Naive thymus-derived CD4-positive, alpha-beta T cell (primary cell): ENCODE measurements at places on chromosomes 12 and 14. TPM values are rescaled to one million over a fixed set of nuclear protein-coding genes. Genes with fewer than 3 reads are reported as not detected.

RNF10 gene
- 361 TPM for total RNA-seq

RPS6KL1 gene
- 12.8 TPM for total RNA-seq

KERA gene
- total RNA-seq, result not detected

GRIP1 gene
- total RNA-seq, result 3.1 TPM

RPL36AL gene
- total RNA-seq, result 408 TPM

DNA sequence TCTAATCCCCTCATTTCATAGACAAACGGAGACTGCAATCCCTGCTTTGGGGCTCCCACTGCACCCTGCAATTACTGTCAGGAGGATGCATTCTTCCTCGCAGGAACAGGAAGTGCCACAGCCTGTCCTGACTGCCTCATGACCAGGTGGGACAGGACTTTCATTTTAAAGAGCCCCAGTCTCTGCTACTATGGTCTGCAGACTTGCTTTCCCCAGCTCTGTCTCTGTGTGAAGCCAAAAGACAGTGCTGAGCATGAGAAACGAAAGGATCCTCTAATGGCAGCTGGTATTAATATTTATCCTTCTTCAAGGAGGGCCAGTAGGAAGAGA is 60.0 kb upstream of the PNMA1 start:
- H3K4me3 ChIP-seq, result no peak overlapping the region
- peak overlapping the region; percentile 53 for H3K27ac ChIP-seq
- no peaks in the 10 kb centered on the region for H3K36me3 ChIP-seq
- DNase-seq, result no peak
- H3K4me1 ChIP-seq, result peaks cover 56% of the 10 kb centered on the region

- H3K4me3 ChIP-seq, result no peak overlapping the region
- no peak for DNase-seq
- no peaks in the 10 kb centered on the region for H3K36me3 ChIP-seq
- no peaks in the 10 kb centered on the region for H3K4me1 ChIP-seq
Measured at GRCh38 chr12:102964872-102965271, 7.4 kb downstream of the ASCL1 start.

DNA sequence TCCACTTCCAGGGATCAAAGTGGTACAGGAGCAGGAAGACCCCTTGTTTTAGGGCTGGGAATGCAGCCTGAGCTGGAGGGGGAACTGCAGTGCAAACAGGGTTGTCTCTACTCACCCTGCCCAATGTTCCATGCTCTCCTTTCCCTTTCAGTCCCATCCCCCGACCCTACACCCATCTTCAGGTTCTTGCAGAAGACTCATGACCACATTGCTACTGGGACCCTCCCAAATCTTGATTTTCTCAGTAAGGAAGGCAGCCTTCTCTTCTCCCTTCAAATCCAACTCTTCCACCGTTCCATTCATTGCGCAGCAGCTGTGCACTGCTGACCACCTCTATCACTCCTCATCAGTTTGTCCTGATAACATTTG is 1.9 kb downstream of the SERPINA11 start:
- no peak overlapping the region for H3K27ac ChIP-seq
- H3K4me3 ChIP-seq, result no peak overlapping the region
- DNase-seq, result no peak
- H3K27me3 ChIP-seq, result no peaks in the 10 kb centered on the region

- no peak overlapping the region for H3K4me3 ChIP-seq
- no peak overlapping the region for H3K27ac ChIP-seq
- no peak for DNase-seq
Measured at GRCh38 chr14:90795744-90796143, 20.5 kb downstream of the TTC7B start.

DNA sequence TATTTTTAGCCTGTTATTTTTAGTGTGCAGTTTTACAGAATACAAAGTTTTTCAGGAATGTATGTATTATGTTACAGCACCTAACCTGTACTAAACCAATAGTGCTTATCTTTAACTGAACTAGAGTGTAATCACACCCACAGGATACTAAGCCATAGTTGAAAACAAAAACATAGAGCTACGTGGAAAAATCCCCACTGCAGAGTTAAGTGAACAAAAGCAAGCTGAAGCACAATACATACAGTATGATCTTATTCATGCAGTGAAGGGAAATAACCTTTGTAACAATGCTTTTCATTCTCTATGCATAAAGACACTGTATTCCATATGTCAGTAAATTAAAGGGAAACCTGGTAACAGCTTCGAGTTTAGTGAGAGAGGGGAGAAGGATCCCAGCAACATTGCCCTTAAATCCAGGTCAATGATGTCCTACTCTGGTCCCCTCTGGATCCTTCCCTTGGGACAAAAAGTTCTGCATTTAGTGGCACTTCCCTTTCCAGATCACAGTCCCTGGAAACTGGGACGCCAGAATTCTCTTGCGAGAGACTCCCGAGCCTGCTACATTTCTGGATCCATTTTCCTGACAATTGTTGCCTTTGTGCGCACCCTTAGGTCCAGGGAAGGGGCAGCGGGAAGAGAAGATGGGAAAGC is 121.3 kb upstream of the CCND2 start:
- no peaks in the 10 kb centered on the region for H3K36me3 ChIP-seq
- peaks cover 44% of the 10 kb centered on the region for H3K4me1 ChIP-seq
- H3K27me3 ChIP-seq, result no peaks in the 10 kb centered on the region
- H3K4me3 ChIP-seq, result no peak overlapping the region
- no peak for DNase-seq

- no peak overlapping the region for H3K4me3 ChIP-seq
- H3K36me3 ChIP-seq, result no peaks in the 10 kb centered on the region
- DNase-seq, result no peak
- H3K27me3 ChIP-seq, result no peaks in the 10 kb centered on the region
Measured at GRCh38 chr12:122072031-122072970, 6.3 kb upstream of the MLXIP start.

GRCh38 chr12:31029916-31030562 is 43.6 kb upstream of the DDX11 start:
- H3K4me1 ChIP-seq, result no peaks in the 10 kb centered on the region
- H3K36me3 ChIP-seq, result no peaks in the 10 kb centered on the region
- no peak for DNase-seq

GRCh38 chr12:33432992-33433391 is 6.6 kb downstream of the SYT10 start:
- no peaks in the 10 kb centered on the region for H3K36me3 ChIP-seq
- H3K27me3 ChIP-seq, result no peaks in the 10 kb centered on the region
- no peak overlapping the region for H3K27ac ChIP-seq

DNA sequence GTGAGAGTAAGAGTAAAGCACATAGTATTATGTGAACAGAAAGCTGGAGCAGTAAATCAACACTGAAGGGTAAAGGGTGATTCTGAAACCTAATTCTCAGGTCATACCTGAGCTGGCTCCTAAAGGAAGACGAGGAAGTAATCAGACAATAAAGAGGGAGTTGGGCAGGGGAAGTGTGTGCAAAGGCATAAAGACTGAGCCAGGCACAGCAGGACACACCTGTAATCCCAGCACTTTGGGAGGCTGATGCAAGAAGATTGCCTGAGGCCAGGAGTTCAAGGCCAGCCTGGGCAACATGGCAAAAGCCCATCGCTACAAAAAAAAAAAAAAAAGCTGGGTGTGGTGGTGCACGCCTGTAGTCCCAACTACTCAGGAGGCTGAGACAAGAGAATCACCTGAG is 9.6 kb downstream of the ARF3 start:
- H3K27me3 ChIP-seq, result no peaks in the 10 kb centered on the region
- H3K36me3 ChIP-seq, result no peaks in the 10 kb centered on the region
- no peak overlapping the region for H3K27ac ChIP-seq
- no peak for DNase-seq
- no peak overlapping the region for H3K4me3 ChIP-seq

DNA sequence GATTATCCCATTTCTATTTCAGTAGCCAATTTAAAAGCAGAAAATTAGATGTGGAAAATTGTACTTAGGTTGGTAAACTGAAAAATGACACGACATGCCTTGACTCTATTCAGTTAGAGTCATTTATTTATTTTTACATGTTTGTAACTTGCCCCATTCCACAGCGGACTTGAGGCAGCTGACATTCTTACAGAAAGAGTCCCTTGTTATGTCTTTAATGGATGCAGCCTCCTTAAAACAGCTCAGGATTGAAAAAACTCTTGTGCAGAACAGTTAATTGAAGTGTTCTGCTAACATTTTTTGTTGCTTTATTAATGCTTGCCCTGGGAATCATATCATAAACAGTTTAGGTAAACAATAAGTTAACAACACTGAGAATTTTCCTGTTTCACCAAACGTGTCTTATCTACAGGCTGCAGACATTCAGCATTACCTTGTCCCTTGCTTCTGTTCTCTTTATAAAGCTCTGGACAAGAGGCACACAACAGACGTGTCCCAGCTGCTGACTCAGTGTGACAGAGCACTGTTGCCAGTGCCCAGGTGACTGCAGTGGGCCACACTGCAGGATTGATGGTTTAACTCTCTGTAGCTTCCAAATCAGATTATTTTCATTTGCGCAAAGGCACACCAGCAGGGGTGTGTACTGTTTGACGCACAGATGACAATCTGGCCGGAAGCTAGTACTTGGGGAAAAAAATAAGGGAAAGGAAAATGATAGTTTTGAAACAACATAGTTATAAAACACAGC is 101.6 kb downstream of the PELI2 start:
- no peaks in the 10 kb centered on the region for H3K36me3 ChIP-seq
- H3K27ac ChIP-seq, result no peak overlapping the region
- DNase-seq, result no peak
- no peaks in the 10 kb centered on the region for H3K4me1 ChIP-seq

DNA sequence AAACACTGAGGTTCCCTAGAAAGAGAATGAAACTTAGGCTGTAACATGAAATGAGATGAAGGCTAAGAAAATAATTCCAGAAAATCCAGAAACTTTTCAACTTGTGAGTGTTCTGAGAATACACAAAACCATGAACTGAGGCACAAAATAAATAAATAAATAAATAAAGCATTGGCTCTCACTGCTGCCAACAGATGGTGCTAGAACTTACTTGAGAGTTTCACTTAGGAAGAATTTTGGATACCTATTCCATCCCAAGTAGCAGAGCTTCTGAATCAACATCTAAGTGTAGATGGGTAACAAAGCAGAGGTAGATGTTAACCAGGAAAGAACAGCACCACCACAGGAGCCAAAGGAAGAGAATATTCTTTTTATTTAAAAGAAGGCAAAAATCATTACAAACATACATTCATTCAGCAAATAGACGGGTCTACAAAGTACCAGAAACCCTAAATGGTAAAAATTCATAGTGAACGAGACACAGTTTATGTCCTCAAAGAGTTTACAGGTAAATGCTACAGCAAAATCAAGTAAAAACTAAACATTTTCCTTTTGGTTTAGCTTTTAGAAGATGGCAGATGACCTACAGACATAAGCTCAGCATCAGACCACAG is 16.7 kb downstream of the EPS8 start:
- no peak for DNase-seq
- no peak overlapping the region for H3K27ac ChIP-seq
- no peaks in the 10 kb centered on the region for H3K4me1 ChIP-seq

DNA sequence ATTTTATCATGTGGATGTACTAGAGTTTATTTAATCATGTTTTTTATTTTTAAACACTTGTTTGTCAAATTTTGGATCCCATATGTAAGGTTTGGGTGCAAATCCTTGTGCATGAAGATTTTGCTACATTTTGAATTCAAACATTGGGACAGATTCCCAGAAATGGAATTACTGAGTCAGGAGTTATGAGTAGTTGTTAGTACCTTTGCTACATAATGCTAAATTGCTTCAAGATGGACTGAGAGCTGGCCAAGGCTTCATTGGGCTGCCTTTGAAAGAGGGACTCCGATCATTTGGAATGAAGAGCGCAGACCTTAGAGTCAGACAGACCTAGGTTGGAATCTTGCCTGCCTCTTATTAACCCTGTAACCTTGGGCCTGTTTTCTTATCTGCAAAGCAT is 154.9 kb upstream of the PWP1 start:
- H3K4me3 ChIP-seq, result no peak overlapping the region
- no peaks in the 10 kb centered on the region for H3K4me1 ChIP-seq
- DNase-seq, result no peak

DNA sequence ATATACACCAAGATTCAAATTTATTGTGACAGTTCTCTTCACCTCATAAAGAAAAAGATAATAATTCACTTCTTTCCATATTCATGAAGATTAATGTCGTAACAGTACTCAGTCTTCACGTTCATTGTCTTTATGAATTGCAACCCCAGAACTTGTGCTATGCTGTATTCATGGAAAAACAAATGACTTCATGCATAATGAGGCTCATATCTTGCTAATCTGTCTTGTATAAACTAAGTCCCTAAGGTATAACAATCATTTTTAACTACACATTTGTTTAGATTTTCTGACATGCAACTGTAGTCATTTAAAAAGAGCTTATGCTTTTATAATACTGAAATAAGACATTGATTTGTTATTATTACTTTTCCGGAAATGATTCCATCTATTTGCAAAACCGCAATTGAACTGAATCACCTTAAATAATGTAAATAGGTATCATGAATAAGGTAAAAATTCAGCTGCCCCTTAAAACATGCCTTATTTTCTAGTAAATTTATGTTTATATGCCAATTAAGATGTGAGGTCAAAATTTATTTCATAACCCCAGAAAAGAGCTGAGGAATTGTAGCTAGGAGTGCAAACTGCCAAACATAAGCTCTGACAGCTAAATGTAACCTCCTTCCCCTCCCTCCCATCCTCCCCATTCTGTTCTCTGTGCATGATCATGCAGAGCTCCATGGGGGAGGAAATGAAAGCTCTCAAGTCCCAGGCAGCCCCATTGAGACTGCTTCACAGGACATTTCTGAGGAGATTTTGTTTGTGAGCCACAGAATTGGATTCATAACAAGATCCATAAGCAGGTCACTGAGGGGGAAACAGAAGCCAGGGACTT is 301.6 kb downstream of the ATP23 start:
- H3K4me1 ChIP-seq, result no peaks in the 10 kb centered on the region
- no peaks in the 10 kb centered on the region for H3K27me3 ChIP-seq
- no peak for DNase-seq
- no peak overlapping the region for H3K27ac ChIP-seq
- H3K4me3 ChIP-seq, result no peak overlapping the region

DNA sequence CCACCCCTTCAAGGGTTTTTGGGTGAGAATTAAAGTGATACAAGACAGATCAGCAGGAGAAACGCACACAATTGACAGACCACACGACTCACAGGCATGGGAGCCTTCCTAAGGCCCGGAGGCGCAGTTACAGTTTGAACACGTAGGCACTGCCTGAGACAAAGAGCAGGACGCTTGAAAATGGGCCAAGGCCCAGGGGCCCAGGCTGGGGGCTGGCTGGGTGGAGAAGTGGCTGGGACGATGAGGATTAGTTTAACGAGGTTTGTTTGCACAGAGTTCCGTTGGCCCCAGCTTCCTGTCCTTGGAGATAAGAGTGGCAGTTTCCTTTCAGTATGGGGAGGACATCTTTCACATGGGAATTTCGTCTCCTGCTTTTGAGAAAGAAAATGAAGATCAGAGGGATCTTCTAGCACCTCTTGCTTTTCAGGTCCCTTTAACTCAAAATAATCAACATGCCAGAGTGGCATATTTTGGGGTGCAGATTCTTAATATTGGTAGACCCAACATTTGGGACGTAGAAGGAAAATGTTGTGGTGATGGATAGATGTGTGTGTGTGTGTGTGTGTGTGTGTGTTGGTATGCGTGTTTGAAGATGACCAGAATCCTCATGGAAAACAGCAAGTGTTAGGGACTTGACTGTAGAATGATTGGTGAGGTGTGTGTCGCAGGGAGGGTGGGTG is 44.6 kb downstream of the DLK1 start:
- no peaks in the 10 kb centered on the region for H3K36me3 ChIP-seq
- H3K27ac ChIP-seq, result no peak overlapping the region
- no peaks in the 10 kb centered on the region for H3K27me3 ChIP-seq
- H3K4me1 ChIP-seq, result no peaks in the 10 kb centered on the region
- no peak overlapping the region for H3K4me3 ChIP-seq
